ENCODE measurements at places on chromosomes 4 and X.
A peak's percentile ranks its signal among the peaks of the same experiment; 100 is the strongest.

DNA sequence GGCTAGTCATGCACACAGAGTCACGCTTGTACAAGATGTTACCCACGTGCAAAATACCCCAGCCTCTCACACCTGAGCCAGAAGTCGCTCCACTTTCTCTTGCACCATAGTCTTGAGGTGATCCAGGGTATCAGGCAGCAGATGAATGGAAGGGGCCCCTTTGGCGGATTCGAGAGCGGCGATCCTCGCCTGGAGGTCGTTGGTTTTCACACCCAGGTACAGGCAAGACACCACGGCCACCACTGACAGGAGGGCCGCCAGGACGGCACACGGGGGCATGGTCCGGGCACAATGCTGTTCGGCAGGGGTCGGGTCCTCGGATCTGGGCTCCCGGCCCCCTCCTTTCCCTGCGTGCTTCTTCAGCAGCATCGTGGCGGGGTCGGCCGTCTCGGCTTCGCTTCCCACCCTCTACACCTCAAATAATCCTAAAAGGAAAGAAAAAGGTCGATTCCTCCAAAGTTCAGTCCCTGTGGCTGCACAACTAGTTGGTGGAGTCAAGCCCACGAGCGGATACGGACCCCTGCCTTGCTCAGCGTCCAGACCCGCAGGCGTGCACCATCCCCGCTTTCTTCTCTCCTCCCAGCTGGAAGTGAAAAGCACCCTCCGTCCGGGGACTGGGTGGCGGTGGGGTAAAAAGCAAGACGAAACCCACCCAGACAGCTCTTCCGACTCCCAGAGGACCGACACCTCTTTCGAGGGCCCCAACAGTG is 652 bp downstream of the COL25A1 start:
- no peak for DNase-seq

DNA sequence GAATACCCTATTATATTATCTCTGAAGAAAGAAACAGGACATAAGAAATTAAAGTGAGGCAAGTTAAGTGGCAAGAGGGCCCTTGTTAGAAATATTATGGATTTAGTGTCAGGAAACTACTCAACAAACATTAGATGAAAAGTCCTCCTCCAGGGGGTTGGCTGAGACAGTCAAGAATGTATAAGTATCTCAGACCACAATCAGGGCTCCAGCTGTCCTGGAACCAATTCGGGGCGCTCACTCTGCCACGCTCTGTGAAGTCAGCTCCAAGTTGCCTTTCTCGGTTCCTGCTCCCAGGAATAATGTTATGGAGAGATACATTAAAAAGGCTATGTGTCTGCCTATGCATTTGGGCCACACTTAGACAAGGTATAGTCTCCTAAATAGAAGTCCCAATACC is 73.3 kb downstream of the RASGEF1B start:
- no peak for DNase-seq

- peak; percentile 46 for DNase-seq
Observed at GRCh38 chr4:184420402-184420801, 53.9 kb downstream of the IRF2 start.

GRCh38 chrX:53990171-53990570 is 54.1 kb downstream of the PHF8 start:
- no peak for DNase-seq

GRCh38 chr4:154529728-154530519 is 20.3 kb downstream of the PLRG1 start:
- DNase-seq = no peak

- no peak for DNase-seq
Observed at GRCh38 chr4:67558493-67558892, at the start of gene STAP1. STAP1 (plus strand) TSS chr4:67558727; CDS start chr4:67558810, 83 bp downstream.

- DNase-seq = no peak
Observed at GRCh38 chr4:64341711-64342110, 67.5 kb downstream of the TECRL start.

DNA sequence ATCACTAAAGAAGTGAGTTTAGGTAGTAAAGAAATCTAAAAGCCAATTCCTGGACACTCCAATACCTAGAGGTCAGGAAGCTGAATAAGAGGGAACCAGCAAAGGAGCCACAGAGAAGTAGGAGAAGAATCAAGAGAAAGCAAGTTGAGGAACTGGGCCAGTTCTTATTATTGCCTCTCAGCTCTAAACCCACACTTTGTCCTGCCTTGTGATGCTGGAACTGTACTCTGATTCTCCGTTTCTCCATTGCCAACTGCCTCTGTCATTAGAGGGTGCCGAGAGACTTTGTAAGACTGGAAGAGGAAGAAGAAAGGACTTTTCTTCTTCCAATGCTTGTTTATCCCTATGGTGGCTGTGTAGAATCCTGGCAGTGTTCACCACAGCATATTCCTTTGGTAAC is 38.6 kb downstream of the NSUN7 start:
- DNase-seq = no peak

DNA sequence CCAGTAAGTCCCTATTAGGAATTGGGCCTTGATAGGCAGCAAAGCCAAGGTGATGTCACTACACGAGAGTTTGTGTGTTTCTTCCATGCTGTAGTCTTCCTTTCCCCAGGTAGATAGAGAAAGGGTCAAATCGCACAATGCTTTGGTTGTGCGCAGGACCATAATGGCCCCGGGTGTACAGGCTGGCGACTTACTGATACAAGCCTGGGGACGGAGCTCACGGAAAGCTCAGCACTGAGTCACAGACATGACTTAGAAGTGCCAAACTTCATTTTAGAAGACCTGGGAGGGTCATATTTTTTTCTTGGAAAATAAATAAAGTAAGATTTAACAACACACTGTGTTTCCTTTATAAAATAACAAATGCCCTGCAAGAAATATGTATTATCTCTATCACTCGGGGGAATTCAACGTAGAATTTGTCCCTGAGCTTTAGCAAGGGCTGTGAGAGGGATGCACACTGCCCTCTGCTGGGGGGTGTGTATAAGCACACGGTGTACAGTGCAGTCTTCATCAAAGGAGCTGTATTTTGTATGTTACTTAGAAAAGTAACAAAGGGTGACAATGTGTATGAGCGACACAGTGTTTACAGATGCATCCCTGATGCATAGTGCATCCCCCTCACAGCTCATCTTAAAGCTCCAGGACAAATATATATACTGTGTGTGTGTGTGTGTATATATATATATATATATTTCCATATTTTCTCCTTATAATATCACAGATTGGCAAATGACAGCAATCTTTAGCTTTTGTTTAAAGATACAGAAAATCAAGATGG is 254.5 kb upstream of the VEGFC start:
- peak; percentile 66 for DNase-seq

GRCh38 chr4:118824141-118824540 is 11.8 kb downstream of the SEC24D start:
- no peak for DNase-seq

DNA sequence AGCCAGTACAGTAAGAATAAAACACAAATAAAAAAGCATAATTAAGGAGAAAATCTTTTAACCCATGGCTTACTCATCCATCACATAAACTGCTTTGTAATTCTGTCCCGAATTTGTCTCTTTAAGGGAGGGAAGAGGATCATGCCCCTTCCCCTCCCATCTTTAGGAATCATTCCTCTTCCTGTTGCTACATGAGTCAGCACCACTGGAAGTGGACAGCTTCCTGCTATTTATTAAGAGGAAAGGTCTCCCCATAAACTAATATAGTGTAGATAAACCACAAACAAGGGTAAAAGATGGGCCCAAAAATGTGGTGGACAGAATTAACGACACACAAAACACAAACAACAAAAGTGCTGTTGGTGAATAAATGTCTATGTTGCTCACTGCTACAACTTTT is 75.8 kb downstream of the PPP3CA start:
- DNase-seq = no peak

- DNase-seq = no peak
Observed at GRCh38 chr4:71120831-71121524, 127.5 kb downstream of the DCK start.

DNA sequence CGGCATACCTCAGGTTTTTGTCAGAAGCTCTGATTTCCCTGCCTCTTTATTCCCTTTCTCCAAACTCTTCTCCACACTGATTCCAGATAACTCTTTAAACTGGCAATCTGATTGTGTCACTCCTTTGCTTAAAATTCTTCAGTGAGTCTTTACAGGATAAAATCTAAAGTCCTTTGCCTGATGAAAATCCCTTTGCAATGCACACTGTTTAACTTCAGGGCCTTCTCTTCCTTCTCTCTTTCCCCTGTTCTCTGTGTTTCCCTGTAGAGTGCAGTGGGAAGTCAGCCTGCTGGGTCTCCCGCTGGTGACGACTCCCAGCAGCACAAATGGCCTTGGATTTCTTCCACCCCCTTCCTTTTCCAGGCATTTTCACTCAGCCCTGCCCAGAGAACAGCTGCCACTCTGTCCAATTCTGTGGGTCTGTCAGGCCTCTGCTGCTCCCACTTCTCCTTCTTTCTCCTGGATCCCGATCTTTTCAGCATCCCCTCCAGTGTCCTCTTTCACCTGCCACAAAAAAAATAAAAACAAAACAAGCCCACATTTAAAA is 189.9 kb upstream of the NWD2 start:
- no peak for DNase-seq

- DNase-seq = no peak
Observed at GRCh38 chr4:71630803-71631202, 153.1 kb downstream of the GC start.

GRCh38 chrX:40171513-40172400 is 74.0 kb upstream of the BCOR start:
- DNase-seq = peak; percentile 66

DNA sequence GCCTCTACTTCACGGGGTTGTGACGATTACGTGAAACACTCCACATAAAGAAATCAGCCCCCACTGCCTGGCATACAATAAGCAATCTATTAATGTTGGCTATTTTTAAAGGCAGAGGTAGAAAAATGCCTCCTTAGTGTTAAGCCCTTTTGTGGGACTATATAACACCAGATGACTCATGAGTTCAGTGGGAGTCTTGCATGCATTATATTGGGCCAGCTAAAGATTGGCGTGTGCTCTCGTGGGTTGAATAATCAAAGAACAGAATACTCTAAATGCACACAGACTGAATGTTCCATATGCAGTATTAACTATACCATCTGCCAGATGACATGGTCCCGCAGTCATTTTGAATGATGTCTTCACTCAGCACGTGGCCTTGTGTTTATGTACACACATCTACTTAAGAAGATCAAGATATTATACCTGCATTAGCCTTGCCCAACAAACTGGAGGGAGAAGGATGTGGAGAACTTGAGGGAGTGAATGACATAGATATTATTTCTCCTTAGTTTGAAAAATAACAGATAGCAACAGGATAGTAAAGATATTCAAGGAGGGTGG is 85.0 kb upstream of the MYOZ2 start:
- no peak for DNase-seq

DNA sequence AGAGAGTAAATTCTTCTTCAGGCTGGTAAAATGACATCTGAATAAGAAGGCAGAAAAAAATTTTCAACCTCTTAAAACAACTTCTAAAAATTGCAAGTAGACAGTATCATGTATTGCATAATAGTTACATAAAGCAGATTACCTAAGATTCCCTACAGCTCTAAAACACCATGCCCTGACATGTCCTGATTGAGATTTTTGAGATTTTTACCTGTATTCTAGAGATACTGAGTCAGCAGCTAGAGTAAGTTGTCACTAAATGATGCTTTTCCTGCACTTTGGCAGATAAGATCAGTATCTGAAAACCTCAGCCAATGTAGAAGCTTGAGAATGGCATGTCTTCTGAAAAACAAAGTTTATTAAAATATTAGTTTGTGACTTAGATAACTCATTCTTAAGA is 713.6 kb downstream of the CCSER1 start:
- no peak for DNase-seq

GRCh38 chr4:7904952-7905915 is 34.4 kb downstream of the AFAP1 start:
- DNase-seq = no peak

DNA sequence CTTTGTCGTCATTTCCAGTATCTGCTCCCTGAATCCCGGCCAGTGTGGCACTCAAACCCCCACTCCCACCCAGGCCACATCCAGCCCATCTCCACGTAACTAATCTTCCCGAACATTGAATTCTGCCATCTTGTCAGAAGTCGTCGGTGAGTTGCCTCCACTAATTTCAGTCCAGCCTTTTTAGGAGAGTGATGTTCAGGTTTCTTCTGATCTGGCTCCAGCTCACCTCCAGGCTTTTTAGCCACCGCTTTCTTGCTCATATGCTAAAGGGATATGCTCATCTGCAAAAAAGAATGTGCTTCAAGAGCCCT is 1.3 kb downstream of the TMEM165 start:
- DNase-seq = no peak

DNA sequence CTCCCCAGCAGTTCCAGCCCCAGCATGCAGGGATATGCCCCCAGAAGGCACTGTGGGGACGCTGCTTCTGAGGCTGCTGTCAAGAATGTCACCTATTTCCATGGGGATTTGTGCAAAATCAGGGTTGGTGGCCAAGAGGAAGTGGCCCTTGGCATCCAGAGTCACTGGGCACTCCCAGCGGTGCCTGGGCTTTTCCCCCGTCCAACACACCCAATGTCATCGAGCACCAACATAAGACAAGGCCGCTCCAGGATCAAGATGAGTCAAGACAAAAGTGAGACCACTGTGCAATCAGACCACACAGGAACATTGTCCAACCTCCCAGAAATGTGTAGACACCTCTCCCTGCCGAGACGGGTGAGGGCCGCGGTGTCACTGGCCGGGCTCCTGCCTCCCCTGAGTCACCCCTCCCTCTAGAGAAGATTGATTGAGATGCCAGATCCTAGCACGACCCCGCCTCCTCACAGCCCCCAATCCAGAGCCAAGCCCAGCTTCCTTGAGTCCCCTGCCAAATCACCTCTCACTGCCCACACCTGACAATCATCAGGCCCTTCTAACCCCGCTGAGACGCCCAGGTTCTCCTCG is 194.3 kb downstream of the AFAP1 start:
- no peak for DNase-seq

DNA sequence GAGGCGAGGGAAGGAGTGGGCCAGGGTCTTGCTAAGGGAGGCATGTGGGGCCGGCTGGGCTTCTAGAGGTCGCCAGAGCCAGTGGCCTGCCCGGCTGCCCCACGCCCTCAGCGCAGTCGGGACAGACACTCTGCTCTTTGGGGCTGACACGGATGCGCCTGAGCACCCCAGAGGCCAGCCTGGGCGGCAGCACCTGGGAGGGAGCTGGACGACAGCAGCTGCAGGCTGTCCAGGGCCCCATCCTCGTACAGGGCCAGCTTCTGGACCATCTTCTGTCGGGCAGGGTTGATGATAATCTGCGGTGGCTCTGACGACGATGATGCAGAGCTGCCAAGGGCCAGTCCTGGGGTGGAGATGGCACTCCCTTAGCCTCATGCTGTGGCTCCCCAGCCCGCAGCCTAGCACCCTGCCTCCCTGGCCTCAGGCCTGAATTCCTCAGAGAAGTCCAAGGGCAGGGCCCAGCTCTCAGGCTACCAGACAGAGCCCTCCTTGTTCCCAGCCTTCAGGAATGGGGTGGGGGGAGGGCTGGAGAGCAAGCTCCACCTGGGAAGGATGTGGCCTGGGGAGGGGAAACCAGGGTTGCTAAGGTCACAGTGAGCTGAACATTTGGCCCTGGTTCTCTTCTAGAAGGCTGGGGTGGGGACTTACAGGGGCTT is 7.2 kb downstream of the IRAK1 start:
- no peak for DNase-seq

All from activated T-cell treated with anti-CD3 and anti-CD28 coated beads, Interleukin-2, amount 50 U/mL, for 48 hours (primary cell).